IMR-90 (cell line): ENCODE measurements at places on chromosomes 3 and 15. TPM values are rescaled to one million over a fixed set of nuclear protein-coding genes. Genes with fewer than 3 reads are reported as not detected.
A peak's percentile ranks its signal among the peaks of the same experiment; 100 is the strongest.

Gene NANOGP8
- not detected in 2 replicates for total RNA-seq

Gene ITIH4
- 0.28 and 0.36 TPM in 2 replicates for total RNA-seq

Gene DNAH12
- total RNA-seq: under 0.01 TPM in 2 replicates

Gene KNL1
- total RNA-seq: 25.1 and 32.5 TPM in 2 replicates

Gene TTLL13
- not detected in 2 replicates for total RNA-seq

Gene TMC3
- total RNA-seq: not detected in 2 replicates

Gene MYEF2
- total RNA-seq: 4.5 and 7.5 TPM in 2 replicates

Gene SLC28A2
- not detected in 2 replicates for total RNA-seq

Gene OSTN
- total RNA-seq: 0.28 TPM in 1 of 2 replicates, not detected in the other

Gene CTXN2
- total RNA-seq: not detected in 2 replicates

Gene GRAMD1C
- total RNA-seq: 5.0 and 9.4 TPM in 2 replicates

Gene CCR9
- total RNA-seq: not detected in 2 replicates

Gene CGNL1
- total RNA-seq: under 0.01 and 0.18 TPM in 2 replicates

GRCh38 chr15:52139599-52140462 is 27.3 kb upstream of the BCL2L10 start:
- DNase-seq: peak; percentile 62

GRCh38 chr15:69782809-69783208 is 314.9 kb downstream of the TLE3 start:
- DNase-seq: no peak

DNA sequence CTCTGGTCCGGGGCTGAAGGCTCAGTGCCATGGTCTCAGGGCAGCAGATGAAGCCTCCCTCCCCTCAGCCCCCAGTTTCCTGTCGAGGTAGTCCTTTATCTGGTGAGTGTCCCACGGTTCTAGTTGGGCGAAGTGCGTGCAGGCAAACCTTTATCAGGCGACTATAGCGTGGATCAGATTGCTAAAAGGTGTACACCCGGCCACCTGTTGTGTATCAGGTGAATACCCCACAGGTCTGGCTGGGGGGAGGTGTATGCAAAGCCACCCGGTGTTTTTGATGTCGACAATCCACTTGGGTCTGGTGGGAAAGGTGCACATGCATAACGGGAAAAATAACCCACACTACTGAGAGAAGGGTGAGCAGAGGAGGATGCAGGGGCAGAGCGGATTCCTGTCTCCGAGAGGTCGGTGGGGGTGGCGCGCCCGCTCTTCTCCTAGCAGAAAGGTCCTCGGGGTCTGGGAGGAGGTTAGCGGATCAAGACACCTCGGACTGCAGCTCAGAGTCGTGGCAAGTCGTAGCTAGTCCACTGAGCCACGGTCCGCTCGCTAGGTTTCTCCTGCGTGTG is 507 bp downstream of the SLC12A6 start:
- no peak for DNase-seq

DNA sequence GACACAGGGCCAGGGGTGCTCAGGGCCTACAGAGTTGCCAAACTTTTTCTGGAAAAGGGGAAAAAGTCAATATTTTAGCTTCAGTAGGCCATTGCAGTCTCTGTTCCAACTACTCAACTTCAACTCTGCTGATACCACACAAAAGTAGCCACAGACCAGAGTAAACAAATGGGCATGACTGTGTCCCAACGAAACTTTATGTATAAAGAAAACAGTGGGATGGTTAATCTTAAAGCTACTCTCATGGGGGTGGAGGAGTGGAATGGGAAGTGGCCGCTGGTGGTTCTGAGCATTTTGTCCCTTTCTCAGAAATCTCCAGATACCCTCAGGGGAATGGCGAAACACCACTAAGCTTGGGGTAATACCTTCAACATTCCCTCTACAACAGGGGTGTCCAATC is 69.9 kb downstream of the OSBPL10 start:
- no peak for DNase-seq

DNA sequence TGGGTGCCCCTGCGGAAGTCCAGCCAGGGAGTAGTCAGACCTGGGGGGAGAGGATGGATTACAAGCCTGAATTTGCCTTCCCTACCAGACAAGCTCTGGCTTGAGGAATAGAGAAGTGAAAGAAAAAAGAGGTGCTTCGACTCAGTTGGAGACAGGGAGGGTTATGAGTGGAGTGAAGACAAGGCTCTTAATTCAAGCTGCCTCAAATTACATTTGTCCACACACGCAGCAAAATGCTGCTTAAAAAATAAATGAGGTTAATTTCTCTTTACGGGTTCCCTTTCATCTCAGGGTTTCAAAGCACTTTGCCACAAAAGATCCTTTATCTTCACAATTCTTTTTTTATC is 49.0 kb upstream of the SLC4A7 start:
- peak; percentile 45 for DNase-seq

- peak; percentile 43 for DNase-seq
Observed at GRCh38 chr3:107676469-107677309, 153.9 kb downstream of the BBX start.

GRCh38 chr3:119238363-119238762 is 2.3 kb downstream of the B4GALT4 start:
- DNase-seq: no peak

- peak; percentile 6 for DNase-seq
Observed at GRCh38 chr3:73401059-73401458, 223.7 kb downstream of the PDZRN3 start.

DNA sequence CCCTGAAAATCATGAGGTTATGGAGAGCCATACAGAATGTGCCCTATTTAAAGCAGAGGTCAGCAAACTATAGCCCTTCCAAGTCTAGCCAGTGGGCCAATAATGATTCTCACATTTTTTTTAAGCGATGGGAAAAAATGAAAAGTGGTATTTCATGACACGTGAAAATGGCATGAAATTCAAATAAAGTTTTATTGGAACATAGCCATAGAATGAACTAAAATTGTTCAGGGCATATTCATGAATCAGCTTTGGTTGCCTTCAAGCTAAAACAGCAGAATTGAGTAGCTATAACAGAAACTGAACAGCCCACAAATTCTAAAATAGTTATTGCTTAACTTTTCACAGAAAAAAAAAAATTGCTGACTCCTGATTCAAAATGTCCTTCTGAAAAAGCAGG is 104.5 kb downstream of the TFG start:
- DNase-seq: peak; percentile 10

- DNase-seq: no peak
Observed at GRCh38 chr3:171469376-171469775, 9.2 kb upstream of the TNIK start.

DNA sequence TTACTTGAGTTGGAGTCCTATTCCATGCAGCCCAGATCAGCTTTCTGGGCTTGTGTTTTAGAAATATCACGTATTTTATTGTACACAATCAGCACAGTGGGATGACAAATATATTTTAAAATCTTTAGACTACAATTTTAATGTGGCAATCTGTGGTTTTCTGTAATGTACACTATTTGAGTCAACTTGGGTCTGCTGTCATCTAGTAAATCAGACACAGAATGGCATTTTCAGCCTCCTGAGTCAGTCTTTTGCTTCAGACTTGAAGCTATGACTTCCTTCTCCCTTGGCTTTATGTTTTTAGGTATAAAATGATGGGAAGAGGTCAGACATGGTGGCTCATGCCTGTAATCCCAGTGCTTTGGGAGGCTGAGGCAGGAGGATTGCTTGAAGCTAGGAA is 232.1 kb downstream of the NECTIN3 start:
- DNase-seq: peak; percentile 66

DNA sequence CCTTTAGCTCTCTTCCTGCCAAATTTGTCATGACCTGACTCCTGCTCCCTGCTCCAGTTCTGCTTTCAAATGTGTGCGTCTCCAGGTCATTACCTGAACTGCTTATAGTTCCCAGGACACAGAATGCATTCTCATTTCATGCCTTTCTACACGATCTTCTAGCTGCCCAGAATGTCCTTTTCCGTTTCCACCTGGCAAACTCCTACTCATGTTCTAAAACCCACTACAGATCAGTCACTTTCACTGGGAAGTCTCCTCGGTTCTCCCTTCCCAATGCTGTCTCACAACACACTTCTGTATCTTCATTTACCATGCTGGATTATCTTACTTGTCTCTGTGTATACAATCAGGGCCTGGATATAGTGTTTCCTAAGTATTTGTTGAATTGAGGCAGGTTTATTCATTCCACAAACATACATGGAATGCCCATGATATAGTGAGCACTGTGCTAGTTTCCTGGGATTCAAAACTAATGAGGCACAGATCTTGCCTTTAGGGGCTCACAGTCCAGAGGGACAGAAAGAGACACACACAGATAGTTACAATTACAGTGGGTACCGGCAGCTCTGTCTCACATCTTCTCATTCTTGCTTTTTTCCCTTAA is 1.6 kb upstream of the NOX5 start:
- peak; percentile 10 for DNase-seq

- no peak for DNase-seq
Observed at GRCh38 chr3:53074366-53074696, 28.5 kb upstream of the SFMBT1 start.

- DNase-seq: peak; percentile 51
Observed at GRCh38 chr3:4988983-4989834, 10.0 kb downstream of the BHLHE40 start.

GRCh38 chr3:123947482-123947881 is 13.5 kb downstream of the CCDC14 start:
- DNase-seq: peak; percentile 42

- peak; percentile 56 for DNase-seq
Observed at GRCh38 chr15:70096215-70097062, 1.3 kb downstream of the TLE3 start.

DNA sequence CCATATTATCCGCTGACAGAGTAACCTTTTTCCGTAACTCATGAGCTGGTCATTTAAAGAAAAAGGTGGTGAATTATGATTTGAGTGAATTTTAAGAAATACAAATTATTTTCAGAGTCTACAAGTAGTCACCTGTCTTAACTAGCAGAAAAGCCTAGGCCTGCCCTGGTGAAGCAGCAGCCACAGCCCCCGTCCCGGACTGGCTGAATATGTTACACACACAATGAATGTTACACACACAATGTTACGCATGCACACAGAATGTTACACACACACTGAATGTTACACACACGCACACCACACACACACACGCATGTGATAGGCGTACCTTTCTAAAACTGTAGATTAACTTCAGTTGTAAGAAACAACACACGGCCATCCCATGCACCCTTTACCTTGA is 77.8 kb downstream of the VGLL4 start:
- no peak for DNase-seq

DNA sequence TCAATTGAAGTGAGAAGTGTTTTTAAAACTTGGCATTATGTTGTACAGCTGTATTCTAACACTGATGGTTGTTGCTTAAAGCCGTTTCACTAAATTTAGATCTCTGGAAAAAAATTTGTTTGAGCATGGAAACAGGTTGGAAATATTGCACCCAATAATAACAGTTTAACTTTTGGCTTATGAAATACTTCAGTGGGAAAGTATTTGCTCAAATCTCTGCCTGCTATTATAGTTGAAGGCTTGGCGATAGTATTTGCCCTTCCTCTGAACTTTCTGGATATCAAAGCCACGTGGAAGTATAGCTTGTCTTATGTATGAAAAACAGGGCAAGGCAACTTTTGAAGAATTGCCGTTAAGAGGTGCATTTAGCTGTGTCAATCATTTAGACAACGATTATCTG is 270.3 kb upstream of the LRRFIP2 start:
- DNase-seq: no peak

DNA sequence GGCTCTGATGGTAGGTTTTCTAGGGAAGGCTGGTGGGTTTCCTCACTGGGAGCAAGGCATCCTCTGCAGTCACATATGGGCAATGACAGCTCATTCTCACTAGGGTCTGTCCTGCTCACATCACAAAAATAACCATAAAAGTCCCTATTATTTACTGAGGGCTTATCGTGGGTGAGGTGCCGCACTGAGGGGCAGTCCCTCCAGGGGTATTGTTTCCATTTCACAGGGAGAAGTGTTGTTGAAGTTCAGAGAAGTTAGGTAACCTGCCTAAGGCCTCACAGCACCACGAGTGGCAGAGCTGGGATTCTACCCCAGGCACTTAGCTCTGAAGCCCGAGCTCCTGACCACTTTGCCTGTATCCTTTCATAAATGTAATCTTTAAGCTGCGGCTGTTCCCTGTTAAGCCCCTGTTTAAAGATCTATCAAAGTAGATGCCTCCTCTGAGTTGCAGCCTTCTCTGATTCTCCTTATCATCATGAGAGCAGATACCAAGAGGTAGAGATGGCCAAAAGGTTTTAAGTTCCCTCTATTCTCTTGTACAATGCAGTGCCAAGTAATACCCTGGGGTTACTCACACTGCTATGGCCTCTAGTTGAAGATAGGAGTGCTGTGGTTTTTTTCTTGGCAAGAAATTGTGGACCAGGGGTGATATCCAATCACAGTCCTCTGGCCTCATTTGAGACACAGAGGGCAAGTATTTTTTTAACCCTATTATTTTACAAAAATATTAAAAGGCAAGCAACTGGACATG is 107.0 kb downstream of the RPLP1 start:
- no peak for DNase-seq

DNA sequence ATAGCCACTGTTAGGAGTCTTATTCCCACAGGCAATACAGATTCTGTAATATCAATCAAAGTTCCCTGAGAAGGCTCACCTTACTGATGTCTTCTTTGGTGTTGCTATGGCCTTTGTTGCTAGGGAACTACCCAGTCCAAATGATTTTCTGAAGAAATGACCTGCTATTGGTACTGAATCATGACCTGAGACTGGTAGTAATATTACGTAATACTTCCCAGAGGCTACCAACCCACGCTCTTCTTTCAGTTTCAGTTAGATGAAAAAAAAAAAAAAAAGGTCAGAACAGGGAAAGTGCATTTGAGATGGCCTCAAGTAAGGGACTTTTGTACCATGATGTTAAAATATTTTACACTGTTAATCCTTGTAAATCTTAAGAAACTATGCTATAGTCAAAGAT is 1092.5 kb upstream of the EPHA6 start:
- no peak for DNase-seq

GRCh38 chr3:128368626-128369025 is 98.1 kb downstream of the DNAJB8 start:
- DNase-seq: no peak

DNA sequence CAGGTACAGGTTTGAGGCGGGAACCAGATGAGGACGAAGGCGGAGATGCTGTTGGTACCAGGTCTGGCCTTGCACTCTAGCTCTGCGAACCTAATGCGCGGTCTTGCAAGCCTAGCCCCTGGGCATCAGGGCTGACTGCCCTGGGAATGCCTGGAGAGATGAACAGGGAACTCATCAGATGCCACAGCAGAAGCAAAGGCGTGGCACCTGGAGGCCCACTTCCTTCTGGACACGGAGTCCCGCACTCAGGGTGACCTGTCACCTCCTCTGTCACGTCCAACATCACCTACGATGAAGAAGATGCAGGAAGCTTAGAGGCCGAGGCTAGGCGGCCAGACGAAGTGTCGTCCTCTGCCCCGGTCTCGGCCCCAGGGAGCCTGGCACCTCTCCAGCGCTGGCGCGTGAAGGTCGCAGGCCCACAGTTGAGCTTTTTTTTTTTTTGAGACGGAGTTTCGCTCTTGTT is 9.4 kb downstream of the RPLP1 start:
- no peak for DNase-seq

- DNase-seq: no peak
Observed at GRCh38 chr3:18853269-18853668, 295.0 kb upstream of the KCNH8 start.

- DNase-seq: no peak
Observed at GRCh38 chr3:196013587-196014487, 68.1 kb downstream of the TFRC start.

GRCh38 chr15:29067949-29068348 is 182.2 kb downstream of the APBA2 start:
- no peak for DNase-seq
